ENCODE measurements at places on chromosomes 16 and 17.
A peak's percentile ranks its signal among the peaks of the same experiment; 100 is the strongest.

DNA sequence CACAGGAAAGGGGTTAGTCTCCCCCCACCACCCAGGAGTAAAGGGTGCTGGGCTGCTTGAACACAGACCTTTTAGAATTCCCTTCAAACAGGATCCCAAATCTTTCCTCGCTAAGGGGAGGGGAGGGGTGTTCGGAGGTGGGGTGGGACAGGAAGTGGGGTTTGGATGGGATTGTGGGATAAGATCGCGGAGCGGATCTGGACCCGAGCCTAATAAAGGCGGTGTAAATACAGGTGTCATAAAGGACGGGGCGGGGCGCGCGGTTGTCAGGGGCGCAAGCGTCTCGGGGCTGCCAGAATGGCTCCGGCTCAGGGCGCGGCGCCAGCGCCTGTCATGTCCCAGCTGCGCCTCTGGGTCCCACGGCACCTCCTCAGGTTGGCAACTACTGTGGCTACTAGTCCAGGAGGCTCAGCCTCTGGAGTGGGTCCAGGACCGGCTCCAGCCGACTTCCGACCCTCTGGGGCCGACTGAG lies 59.8 kb upstream of the FBXO47 start:
- no peak for DNase-seq

- no peak for DNase-seq
These were observed 5.4 kb downstream of the EDC4 start for GRCh38 chr16:67878232-67878631.

GRCh38 chr17:7589204-7589868 lies 558 bp downstream of the SOX15 start:
- DNase-seq: peak; percentile 38

DNA sequence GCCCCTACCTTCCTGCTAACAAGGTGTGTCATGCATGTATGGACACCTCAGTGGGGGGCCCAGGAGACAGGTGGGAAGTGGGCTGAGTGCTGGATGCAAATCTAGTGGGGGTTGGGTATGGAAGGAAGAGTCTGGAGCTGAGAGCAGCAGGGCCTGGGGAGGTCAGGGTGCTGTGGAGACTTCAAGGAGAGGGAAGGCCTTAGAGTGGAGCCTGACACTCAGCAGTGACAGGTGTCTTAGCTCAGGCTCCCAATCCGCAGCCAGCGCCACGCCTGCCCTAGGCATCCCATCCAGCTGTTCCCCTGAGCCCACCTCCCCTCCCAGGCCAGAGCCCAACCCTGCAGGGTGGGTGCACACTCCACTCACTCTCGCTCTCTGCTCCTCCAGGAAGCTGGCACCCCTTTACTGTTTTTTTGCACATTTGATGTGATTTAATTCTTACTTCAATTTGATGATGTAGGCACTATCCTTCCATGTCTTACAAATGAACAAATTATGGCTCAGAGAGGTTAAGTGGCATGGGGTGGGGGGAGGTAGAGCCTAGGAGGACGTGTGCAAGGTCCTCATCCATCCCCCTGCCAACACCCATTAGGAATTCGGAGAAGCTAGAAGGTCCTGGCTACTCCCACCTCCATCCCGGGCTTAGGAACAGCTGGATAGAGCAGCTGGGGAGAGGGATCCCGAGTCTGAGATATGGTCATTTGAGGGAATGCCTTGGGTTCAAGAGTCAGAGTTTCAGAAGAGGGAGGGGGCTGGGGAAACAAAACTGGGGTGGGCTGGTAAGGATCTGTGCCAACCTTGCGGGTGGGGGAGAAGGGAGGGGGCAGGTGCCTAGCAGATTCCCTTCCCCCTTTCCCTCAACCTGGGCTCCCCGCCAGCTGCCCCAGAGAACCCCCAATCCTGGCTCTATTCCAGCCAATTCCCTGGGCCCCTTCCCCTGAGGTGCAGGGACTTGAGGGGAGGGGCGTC lies 2.1 kb downstream of the FAM171A2 start:
- no peak for DNase-seq

- DNase-seq: no peak
These were observed 379.6 kb upstream of the PSMD7 start for GRCh38 chr16:73916829-73917594.
